ENCODE measurements at places on chromosomes 1 and 21.

DNA sequence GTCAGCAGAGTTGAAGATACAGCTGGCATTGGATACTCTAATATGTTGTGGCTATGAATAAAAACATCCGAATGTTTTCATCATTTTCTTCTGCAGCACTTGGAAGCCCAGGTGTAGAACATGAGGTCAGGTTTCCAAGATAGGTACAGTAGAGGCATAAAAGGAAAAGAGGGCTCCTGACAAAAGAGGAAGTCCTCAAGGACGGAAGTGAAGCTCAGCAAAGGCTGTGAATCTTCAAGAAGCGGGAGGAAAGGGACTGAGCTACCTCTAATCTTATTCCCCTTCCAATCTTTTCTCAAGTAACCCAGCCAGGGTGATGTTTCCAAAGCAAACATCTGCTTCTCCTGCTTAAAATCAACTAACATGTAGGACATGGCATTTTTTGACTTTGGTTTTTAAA, 4.4 kb upstream of the PIK3C2B start:
- no peak for DNase-seq

DNA sequence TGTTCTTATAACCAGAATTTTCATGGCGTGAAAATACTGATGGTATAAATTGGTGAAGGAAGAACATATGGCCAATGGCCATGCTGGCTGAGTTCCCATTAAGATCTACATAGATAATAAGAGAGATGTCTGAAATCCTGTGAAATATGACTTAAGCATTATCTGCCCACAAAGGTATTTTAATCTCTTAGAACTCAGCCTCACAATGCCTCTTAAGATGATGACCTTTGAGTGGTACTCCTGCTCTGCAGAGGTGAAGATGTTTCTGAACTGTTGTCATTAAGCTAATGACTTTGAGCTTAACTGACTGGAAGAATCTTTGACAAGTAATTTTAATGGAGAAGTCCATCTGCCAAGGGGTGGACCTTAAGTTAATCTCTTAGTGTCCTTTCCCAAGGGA, 148.7 kb downstream of the ZNF326 start:
- DNase-seq: no peak

- no peak for DNase-seq
Measured at GRCh38 chr1:36380143-36380619, 5.5 kb downstream of the STK40 start.

- no peak for DNase-seq
Measured at GRCh38 chr1:81430955-81431623, 369.6 kb upstream of the ADGRL2 start.

DNA sequence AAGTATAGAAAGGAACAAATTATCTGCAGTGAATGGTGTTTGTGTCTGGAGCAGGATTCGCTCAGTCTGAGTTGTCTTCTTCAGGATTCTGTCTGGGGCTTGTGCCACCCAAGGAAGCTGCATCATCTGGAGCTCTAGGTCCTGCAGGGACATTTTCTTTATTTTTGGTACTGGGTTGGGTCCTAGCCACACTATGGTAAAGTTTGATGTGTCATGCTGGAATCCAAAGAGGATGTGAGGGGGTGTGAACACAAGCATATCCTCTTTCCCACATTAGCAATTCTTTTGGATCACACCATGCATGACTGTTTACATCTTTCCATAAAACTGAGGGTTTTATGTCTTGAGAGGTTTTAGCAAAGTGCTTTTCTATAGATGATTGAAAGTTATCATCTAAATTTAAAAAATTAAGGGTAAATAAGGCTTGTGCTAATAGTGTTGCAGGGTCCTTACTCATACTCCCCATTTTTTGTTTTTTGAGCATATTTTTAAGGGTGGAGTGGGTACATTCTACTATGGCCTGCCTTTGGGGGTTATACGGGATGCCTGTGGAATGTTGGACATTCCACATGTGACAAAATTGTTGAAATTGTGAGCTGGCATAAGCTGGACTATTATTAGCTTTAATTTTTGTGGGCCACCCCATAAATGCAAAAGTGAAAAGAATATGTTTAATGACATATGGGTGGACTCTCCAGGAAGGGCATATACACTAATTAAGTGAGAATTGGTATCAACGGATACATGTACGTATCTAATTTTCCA, 152.0 kb upstream of the HMCN1 start:
- no peak for DNase-seq

DNA sequence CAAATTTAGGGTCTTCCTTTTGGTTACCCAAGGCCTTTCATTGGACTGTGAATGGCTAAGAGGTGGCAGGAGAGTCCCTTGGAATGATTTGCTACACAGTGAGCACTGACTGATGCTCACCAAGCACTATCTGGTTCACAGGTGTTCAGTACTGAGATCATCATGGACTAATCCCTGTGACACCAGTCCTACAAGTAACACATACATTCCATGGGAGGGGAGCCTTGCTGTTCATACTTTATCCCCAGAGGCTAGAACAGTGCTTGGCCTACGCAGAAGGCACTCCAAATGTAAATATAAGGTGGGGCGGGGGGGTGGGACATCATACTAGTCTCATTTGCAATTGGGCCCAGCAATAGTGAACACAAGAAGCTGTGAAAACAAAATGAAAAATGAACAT, 20.5 kb upstream of the TMEM200B start:
- no peak for DNase-seq

- no peak for DNase-seq
Measured at GRCh38 chr1:27689423-27690173, 17.6 kb upstream of the IFI6 start.

DNA sequence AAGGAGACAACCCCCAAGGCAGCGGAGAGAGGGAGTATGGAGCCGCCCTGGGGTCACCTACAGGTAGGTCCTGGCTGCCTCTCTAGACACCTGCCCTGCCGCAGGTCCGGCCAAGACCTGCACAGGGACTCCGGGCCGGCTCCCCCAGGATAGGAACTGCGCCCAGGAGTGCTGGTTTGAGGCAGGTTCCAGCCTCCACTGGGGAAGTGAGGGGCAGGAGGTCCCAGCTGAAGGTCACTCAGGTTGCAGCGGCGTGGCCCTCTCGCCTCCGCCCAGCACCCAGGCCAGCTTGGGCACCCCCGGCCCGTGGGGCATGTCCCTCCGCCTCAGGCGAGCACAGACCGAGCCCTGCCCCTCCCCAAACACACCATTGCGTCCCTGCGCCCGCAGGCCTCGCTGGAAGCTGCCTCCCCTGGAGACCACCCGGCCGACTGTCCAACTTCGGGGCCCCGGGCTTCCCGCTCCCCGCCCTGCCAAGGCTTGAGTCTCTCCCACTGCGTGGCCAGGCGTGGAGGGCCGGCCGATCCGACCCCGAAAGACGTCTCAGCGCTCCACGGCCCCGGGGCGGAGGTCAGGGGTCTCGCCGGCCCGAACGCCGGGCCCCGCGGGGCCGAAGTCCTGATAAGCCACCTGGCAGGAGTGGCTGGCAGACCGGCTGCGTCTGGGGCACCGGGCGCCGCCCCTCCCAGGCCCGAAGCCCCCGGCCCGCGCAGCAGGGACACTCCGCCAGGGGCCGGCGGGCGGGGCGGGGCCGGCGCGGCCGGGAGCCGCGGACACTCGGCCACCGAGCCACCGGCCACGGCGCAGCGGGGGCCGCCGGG, 1.4 kb upstream of the SKI start:
- no peak for DNase-seq

DNA sequence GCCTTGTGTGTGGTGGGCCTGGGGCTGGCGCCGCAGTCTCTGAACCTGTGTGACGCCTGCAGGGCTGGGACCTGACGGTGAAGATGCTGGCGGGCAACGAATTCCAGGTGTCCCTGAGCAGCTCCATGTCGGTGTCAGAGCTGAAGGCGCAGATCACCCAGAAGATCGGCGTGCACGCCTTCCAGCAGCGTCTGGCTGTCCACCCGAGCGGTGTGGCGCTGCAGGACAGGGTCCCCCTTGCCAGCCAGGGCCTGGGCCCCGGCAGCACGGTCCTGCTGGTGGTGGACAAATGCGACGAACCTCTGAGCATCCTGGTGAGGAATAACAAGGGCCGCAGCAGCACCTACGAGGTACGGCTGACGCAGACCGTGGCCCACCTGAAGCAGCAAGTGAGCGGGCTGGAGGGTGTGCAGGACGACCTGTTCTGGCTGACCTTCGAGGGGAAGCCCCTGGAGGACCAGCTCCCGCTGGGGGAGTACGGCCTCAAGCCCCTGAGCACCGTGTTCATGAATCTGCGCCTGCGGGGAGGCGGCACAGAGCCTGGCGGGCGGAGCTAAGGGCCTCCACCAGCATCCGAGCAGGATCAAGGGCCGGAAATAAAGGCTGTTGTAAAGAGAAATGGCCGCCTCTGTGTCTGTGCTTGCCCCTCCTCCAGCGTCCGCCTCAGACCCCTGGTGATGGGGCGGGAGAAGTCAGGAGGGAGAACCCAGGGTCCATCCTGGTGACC, 788 bp downstream of the ISG15 start:
- no peak for DNase-seq

- no peak for DNase-seq
Measured at GRCh38 chr1:94286864-94287437, 49.6 kb upstream of the ARHGAP29 start.

DNA sequence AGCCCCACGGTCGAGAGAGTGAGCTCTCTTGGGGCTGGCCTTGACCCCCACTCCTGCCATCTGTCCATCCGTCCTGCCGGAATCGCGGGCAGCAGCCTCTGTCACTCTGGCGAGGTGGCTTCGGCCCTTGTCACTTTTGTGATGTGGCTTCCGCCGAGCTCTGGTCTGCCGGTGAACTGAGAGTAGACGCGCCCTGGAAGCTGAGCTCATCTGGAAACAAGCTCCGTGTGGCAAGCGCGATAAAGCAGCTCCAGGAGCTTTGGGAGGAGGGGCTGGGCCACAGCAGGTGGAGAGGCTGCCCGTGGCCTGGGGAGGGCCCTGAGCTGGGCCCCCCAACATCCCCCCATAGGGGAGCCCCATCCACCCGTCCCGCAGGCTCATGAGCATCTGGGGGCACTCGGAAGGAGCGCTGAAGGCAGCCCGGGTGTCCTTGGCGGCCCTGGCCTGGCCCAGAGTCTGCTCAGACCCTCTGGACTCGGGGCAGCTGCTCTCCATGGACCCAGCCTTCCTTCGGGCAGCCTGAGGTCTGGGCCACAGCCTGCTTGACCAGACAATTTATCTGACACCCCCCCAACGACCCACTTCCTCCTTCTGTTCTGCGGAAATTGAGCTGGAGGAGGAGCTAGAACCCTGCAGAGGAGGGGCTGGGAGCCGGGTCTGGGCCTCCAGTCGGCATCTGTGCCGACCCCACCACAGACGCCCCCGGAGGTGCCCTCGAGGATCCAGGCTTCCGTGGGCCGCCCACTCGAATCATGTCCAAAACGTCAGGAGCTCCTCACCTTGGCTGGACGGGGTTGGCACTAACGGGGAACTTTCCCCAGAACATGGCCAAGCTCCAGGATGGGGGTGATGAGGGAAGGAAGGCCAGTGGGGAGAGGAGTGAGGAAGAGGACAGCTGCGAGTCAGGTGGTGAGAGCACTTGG, 59.1 kb downstream of the SLC19A1 start:
- DNase-seq: no peak

- no peak for DNase-seq
Measured at GRCh38 chr1:63984930-63985290, 211.1 kb downstream of the ROR1 start.

GRCh38 chr1:75134647-75135572, 722 bp downstream of the LHX8 start:
- no peak for DNase-seq

DNA sequence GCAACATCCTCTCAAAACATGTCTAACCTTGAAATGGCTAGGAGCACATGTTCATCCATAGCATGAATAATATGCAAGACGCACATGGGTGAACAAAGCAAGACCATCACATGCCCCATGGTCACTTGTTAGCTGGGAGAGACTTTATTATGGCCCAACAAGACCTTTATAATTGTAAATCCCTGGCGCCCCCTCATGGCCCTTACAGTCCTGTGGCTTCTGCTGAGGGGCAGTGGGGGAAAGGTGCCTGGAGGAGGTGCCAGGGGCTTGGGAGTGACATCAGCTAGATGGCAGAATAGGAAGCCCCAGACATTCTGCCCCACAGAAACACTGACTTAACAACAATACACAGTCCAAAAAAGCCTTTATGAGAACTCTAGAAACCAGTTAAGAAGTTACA, 51.7 kb downstream of the CSMD2 start:
- DNase-seq: no peak

GRCh38 chr1:56516539-56517252, 62.7 kb downstream of the PLPP3 start:
- DNase-seq: no peak

DNA sequence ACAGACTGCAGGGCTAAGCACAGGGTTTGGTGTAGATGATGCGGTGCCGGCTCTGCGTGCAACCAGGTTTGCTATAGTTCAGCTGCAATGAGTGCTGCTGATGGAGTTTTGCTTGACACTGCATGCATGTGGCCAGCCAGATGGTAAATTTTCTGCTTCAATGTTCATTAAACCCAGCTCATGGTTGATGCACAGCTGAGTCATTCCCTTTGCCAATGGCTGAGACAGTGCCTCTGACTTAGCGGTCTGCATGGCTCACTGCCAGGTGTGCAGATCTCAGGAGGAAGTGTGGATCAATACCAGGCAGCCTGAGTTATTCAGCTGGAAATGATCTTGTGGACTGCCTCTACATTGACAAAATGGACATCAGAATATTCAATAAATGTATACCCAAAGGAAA, 172.7 kb upstream of the ZP4 start:
- DNase-seq: no peak

GRCh38 chr1:208357644-208358507, 113.7 kb upstream of the PLXNA2 start:
- no peak for DNase-seq

DNA sequence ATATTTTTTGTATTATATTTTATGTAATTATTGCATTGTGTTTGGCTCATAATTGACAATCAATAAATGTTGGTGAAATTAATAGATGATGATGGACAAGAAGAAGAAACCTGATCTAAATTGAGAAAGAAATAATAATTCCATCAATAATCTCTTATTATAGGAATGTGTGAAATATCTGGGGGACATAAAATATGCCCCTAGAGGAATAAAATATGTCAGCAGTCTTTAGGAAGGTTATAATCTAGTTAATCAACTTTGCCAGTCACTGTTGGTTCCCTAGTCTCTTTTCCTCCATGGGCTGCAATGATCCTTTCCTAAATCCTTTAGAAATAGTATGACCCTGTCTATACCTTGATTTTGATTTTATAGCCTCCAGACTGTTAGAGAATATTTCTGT, 549.7 kb upstream of the ADGRL4 start:
- no peak for DNase-seq

GRCh38 chr1:1373815-1374588, 1.0 kb downstream of the AURKAIP1 start:
- no peak for DNase-seq

DNA sequence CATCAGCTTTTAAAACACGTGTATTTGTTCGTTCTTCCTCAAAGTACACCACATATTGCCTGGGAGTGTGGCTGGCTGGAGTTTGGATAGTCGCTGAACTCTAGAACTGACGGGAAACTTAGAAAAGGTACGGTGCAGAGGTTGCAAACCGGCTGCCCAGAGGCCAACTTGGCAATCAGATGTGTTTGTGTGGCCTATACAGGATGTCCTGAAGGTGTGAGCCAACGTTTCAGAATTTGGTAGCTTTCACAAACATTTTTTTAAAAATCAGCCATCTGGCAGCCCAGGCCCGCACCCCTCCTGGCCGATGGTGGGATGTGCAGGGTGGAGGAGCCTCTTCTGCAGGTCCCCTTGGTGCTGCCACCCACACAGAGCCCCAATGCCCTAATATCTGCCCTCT, 73.6 kb upstream of the SLC25A33 start:
- DNase-seq: no peak

Measured in hypothalamus (tissue), 51 donors.